ENCODE measurements at places on chromosomes 12 and 14. TPM values are rescaled to one million over a fixed set of nuclear protein-coding genes. Genes with fewer than 3 reads are reported as not detected.

- H3K27ac ChIP-seq = no peak overlapping the region
- no peak overlapping the region for H3K4me3 ChIP-seq
- H3K27me3 ChIP-seq = no peaks in the 10 kb centered on the region
- DNase-seq = peak; percentile 73
Observed at GRCh38 chr14:75283833-75284563, 5.4 kb downstream of the FOS start.

GRCh38 chr14:73342670-73343069 lies 105.4 kb downstream of the PAPLN start:
- H3K4me3 ChIP-seq = no peak overlapping the region
- H3K36me3 ChIP-seq = no peaks in the 10 kb centered on the region
- no peaks in the 10 kb centered on the region for H3K27me3 ChIP-seq
- no peak for DNase-seq
- no peaks in the 10 kb centered on the region for H3K4me1 ChIP-seq

Gene FUT8
- total RNA-seq = 34.0 TPM

Gene HOXC11
- not detected for total RNA-seq

Gene BDKRB2
- 0.87 TPM for total RNA-seq

Gene MSRB3
- total RNA-seq = 27.1 TPM

Data from ovary (tissue), 10 donors.